Activated B cell treated with CpG ODN at 0.5 μM for 24 hours (primary cell): ENCODE measurements at places on chromosomes 7 and 10. TPM values are rescaled to one million over a fixed set of nuclear protein-coding genes. Genes with fewer than 3 reads are reported as not detected.

DNA sequence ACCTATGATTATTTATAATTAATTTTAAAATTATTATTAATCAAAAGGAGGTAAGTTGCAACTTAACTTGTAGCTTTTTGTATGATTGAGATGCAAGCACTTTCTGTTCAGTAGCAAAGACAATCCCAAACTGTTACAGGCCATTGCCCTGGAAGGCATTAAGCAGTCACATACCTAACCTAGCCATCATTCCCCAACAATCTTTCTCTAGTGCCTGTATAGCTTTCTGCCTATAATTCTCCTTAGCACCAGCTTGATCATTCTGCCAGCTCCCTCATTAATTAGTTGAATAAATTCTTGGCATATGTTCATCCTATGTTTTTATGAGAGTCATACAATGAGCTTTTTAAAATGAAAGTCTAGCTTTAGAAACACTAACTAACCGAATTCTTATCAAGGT lies 178.9 kb upstream of the TMEM106B start:
- no peaks in the 10 kb centered on the region for H3K36me3 ChIP-seq
- H3K27ac ChIP-seq: no peak overlapping the region
- no peaks in the 10 kb centered on the region for H3K4me1 ChIP-seq
- no peak overlapping the region for H3K4me3 ChIP-seq
- H3K27me3 ChIP-seq: no peaks in the 10 kb centered on the region

- H3K36me3 ChIP-seq: peaks cover 27% of the 10 kb centered on the region
- no peak for DNase-seq
- H3K4me3 ChIP-seq: no peak overlapping the region
- no peak overlapping the region for H3K27ac ChIP-seq
- H3K4me1 ChIP-seq: peaks cover 54% of the 10 kb centered on the region
- H3K27me3 ChIP-seq: no peaks in the 10 kb centered on the region
These were observed 6.2 kb downstream of the PAOX start for GRCh38 chr10:133385214-133385613.

- H3K27ac ChIP-seq: no peak overlapping the region
- no peaks in the 10 kb centered on the region for H3K4me1 ChIP-seq
These were observed 22.9 kb upstream of the GRB10 start for GRCh38 chr7:50805447-50806125.

AGBL3 gene
- 6.1 and 9.6 TPM in 2 replicates for total RNA-seq
